Uterine smooth muscle cell (primary cell): ENCODE measurements at places on chromosomes 7 and 10. TPM values are rescaled to one million over a fixed set of nuclear protein-coding genes. Genes with fewer than 3 reads are reported as not detected.

The SPDYE11 gene
- not detected in 2 replicates for total RNA-seq

The CPXM2 gene
- total RNA-seq, result under 0.01 TPM in 1 of 2 replicates, not detected in the other

The C10orf62 gene
- 0.11 and 0.37 TPM in 2 replicates for total RNA-seq

The SEMA3A gene
- 19.1 and 113 TPM in 2 replicates for total RNA-seq

The MYO3A gene
- not detected in 2 replicates for total RNA-seq

The ASCC1 gene
- total RNA-seq, result 23.6 and 26.2 TPM in 2 replicates

The GALNT17 gene
- under 0.01 TPM in 1 of 2 replicates, not detected in the other for total RNA-seq

The HOXA11 gene
- total RNA-seq, result 12.4 and 17.5 TPM in 2 replicates

The CTAGE4 gene
- total RNA-seq, result 1.7 TPM in 1 of 2 replicates, not detected in the other

The ST8SIA6 gene
- not detected in 2 replicates for total RNA-seq

The ARL5B gene
- 10.8 and 16.5 TPM in 2 replicates for total RNA-seq

The LRRD1 gene
- 0.11 TPM in 1 of 2 replicates, not detected in the other for total RNA-seq

The MYOF gene
- total RNA-seq, result 250 and 346 TPM in 2 replicates

The DEPP1 gene
- total RNA-seq, result 0.44 and 2.0 TPM in 2 replicates

The ANK3 gene
- total RNA-seq, result 7.2 and 15.6 TPM in 2 replicates

The CPN1 gene
- total RNA-seq, result not detected in 2 replicates

The IGFBP3 gene
- 11.0 and 33.4 TPM in 2 replicates for total RNA-seq

The MSRB2 gene
- 13.3 and 16.7 TPM in 2 replicates for total RNA-seq

The ODAD2 gene
- 3.5 and 8.4 TPM in 2 replicates for total RNA-seq

The LRRN3 gene
- 1.2 and 4.1 TPM in 2 replicates for total RNA-seq

The SNCG gene
- total RNA-seq, result 7.2 and 7.5 TPM in 2 replicates

The COL28A1 gene
- total RNA-seq, result 0.55 and 0.87 TPM in 2 replicates

The FAM20C gene
- total RNA-seq, result 35.9 and 44.6 TPM in 2 replicates

The CYP26C1 gene
- total RNA-seq, result 0.12 TPM in 1 of 2 replicates, not detected in the other

The C10orf105 gene
- under 0.01 TPM in 2 replicates for total RNA-seq

The NODAL gene
- not detected in 2 replicates for total RNA-seq

The CNPY1 gene
- total RNA-seq, result not detected in 2 replicates

The SHTN1 gene
- 1.4 and 1.8 TPM in 2 replicates for total RNA-seq

The MYH16 gene
- total RNA-seq, result 0.12 and 0.33 TPM in 2 replicates

The PTER gene
- total RNA-seq, result 9.1 and 9.2 TPM in 2 replicates

The RHOBTB1 gene
- total RNA-seq, result 8.7 and 16.4 TPM in 2 replicates

The SPDYE2B gene
- not detected in 2 replicates for total RNA-seq

The CRYGN gene
- total RNA-seq, result 0.25 TPM in 1 of 2 replicates, not detected in the other

The CHST12 gene
- total RNA-seq, result 8.5 and 10.3 TPM in 2 replicates

The KIAA1549 gene
- total RNA-seq, result 1.5 and 2.4 TPM in 2 replicates

The SPRN gene
- 0.22 and 0.50 TPM in 2 replicates for total RNA-seq

The SMNDC1 gene
- total RNA-seq, result 9.5 and 12.5 TPM in 2 replicates

The ZKSCAN1 gene
- 33.1 and 44.9 TPM in 2 replicates for total RNA-seq

The NPM3 gene
- total RNA-seq, result 156 and 182 TPM in 2 replicates

The FFAR4 gene
- total RNA-seq, result not detected in 2 replicates

The CYP2C19 gene
- total RNA-seq, result not detected in 2 replicates

The BHLHA15 gene
- 1.3 and 2.2 TPM in 2 replicates for total RNA-seq

The KAT6B gene
- total RNA-seq, result 28.4 and 37.9 TPM in 2 replicates
